CD4-positive, alpha-beta T cell treated with Interleukin-6 at 100 ng/mL for 8 hours (primary cell): ENCODE measurements at places on chromosomes 5 and 9.

GRCh38 chr9:126327006-126327713, 531 bp downstream of the MVB12B start:
- no peak for DNase-seq

DNA sequence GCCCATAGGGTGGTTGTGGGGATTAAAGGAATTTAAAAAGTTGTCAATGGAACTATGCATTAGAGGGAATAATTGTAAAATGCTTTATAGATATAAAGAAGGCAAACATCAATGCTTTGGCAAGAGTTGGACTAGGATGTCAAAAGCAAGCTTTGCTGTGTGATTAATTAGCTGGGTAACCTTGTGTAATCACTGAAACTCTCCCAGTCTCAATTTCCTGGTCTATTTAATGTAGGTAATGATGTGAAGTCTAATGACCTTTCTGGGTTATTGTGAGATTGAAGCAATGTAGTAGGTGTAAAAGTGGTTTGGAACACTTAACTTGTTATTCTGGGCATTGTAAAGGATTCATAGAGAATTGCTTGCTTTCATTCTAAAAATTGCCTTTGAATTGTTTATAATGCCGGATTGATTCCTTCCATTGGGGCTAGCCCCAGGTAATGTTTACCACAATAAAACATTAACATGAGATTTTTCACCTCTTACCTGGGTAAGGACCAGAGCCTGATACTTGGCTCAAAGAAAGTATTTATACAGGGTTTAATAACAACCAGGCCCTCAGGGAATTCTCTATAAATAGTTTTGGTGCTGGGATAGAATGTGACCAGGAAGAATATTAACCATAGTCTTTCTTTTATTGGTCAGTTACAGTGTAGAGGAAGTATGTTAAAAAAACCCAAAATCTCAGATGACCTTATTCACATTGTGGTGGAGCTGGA, 30.0 kb upstream of the CLINT1 start:
- no peak for DNase-seq

- DNase-seq = no peak
Observed at GRCh38 chr5:157554179-157555036, 21.2 kb downstream of the ADAM19 start.

DNA sequence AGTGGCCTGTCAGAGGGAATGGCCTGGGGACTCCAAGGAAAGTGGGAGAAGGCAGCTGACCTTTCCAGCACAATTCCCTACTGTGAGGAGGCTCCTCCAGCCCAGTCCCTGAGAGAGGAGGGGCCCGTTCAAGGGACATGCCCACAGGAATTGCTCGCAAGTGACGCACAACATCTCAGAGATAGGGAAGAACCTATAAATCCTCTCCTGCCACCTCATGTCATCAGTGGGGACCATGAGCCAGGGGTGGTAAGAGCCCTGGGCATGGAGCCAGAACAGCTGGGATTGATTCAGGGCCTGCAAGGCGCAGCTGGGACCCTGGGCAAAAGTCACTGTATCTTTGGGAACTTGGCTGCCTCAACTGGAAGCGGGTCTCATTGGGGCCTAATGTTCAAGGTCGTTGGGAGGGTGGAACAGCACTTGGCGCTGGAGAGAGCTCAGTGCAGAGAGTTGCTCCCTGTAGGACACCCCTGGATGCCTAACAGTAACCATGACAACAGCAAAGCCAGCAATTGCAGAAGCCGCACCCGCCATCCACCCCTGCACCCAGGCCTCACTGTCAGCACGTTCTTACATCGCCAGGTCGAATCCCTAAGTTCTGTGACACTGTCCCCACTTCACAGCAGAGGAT, 41.3 kb upstream of the ORM1 start:
- no peak for DNase-seq

- no peak for DNase-seq
Observed at GRCh38 chr9:72931437-72931836, 21.4 kb downstream of the ALDH1A1 start.

GRCh38 chr5:73940026-73940425, 314.0 kb downstream of the ARHGEF28 start:
- no peak for DNase-seq

DNA sequence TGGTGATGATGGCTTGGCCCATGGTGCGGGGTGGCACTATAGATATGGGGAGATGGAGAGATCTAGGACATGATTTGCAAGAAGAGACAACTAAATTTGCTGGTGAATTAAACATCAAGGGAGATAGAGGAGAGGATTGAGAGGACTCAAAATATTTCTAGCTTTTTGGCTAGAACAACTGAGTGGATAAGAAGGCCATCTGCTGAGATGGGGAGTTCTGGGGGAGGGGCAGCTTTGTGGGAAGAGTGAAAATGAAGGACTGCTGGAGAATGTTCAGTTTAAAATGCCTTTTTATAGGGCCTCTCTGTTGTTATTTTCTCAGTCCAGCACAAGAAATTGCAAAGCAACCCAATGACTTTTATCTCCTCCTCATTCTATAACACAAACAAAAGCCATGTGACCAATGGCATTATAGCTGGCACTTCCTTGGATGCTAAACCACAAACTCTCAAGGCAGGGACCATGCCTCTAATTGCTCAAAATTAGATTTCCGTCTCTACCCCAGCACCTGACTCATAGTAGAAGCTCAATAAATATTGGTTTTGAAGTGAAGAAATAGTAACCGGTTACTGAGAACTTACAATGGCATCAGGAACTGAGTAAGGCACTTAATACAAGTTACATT, 29.8 kb downstream of the JAKMIP2 start:
- no peak for DNase-seq

DNA sequence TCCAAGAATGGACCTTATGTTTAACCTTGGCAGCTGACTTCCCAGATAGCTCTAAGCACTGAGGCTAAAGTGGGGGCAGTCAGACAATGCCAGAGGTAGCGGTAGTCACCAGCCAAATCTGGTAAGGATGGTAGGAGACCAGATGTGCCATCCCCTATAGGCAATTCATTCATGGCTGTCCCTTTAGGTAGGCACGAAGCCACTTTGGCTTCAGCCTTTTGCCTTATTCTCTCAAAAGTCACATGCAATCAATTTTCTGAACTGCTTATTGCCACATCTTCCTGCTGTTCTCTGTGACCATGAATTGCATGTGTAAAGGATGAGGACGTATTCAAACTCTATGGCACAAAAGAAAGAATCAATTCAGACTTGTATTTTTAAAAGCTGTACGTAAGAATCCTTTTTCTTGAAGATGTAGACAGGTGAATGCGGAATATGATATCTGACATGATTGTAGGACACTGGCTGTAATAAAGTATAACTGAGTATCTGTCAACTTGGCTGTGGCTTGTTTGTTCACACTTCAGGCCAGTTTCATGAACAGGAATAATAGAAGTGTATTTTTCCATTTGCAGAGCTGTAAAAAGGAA, 611.7 kb downstream of the NR2F1-AS1 start:
- DNase-seq = no peak

GRCh38 chr9:127388856-127389238, 8.1 kb upstream of the SLC2A8 start:
- no peak for DNase-seq

- DNase-seq = no peak
Observed at GRCh38 chr5:98205691-98206461, 567.6 kb upstream of the RGMB start.

DNA sequence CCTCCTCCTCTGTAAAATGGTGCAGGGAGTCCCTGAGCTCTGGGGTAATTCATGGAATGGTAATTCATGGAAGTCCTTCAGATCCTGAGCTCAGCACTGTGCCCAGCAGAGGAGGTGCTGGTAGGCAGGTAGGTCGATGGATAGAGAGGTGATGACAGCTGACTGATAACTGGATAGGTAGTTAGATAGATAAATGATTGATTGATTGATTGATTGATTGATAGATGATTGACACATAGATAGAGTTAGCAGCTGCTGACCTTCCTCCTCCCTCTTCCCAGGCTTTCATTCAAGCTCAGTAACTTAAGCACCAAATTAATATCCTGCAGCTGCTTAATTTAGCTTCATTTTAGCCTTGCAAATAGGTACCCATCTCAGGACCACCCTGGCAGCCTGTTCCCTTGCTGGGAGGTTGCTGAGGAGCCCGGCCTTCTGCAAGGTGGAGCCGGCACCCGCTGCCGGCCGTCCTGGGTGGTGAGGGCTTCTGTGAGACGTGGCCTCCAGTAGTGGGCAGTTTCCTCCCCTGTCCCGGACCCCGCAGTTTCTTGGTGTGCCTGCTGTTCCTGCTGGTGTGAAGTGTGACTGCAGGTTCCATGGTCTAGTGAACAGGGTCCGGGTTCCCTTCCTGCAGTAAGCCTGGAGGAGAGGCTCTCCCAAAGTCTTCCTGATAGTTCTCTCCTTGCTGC, 13.4 kb downstream of the OLFM1 start:
- no peak for DNase-seq

- no peak for DNase-seq
Observed at GRCh38 chr5:90135779-90136378, 273.7 kb downstream of the CETN3 start.

GRCh38 chr9:133959966-133960567, 32.1 kb downstream of the VAV2 start:
- DNase-seq = no peak

DNA sequence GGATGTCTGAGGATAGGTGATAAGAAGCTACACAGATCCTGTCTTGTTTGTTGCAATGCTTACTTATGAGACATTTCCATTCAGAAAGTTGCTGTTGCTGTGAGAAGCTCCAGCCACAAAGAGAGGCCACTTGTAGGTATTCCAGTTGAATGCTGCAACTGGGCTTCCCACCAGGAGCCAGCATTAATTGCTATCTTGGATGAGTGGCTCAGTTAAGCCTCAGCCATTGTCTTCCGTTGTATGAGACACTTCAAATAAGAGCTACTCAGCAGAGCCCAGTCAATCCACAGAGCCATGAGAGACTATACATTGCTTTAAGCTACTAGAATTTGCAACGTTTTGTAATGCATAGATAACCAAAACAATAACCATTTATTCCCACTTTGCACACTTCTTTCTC, 104.3 kb upstream of the ARRDC3 start:
- DNase-seq = no peak

- no peak for DNase-seq
Observed at GRCh38 chr5:95841914-95842812, 19.6 kb upstream of the GLRX start.

DNA sequence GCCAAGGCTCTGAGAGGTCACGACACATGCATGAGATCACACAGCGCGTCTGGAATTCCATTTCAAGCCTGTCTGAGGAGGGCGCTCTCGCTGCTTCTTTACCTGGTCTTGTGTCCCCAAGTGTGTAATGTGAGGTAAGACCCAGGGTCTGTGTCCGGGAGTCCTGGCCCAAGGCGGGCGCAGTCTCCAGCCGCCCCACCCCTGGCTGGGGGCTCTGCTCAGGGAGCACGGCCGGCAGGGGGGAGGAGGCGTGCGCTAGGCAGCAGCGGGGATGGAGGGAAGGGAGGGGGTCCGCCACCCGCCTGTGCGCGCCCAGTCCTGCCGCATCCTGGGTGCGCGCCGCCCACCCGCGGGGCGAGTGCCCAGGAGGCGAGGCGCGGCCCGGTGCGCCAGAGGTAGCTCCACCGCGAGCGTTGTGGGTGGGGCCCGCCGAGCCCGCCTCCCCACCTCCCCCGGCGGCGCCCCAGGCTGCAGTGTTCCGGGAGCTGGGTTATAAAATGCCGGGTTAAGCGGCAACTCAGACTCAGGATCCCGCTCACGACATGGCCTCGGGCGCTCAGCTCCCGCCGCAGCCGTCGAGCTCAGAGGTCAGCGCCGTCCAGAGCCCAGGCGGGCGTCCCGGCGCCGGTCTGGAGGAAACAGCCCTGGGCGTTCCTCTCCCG, at the start of gene CCNI2:
TSS of gene CCNI2 (plus strand) at position 473 of the 662 bp plus-strand sequence. CDS start at position 543, 70 bp downstream.
- peak; percentile 67 for DNase-seq

- no peak for DNase-seq
Observed at GRCh38 chr5:2801577-2802525, 50.4 kb upstream of the IRX2 start.

GRCh38 chr5:172849606-172850453, 15.8 kb downstream of the ERGIC1 start:
- DNase-seq = no peak

- peak; percentile 33 for DNase-seq
Observed at GRCh38 chr5:75051217-75051751, 1.1 kb downstream of the GCNT4 start.

GRCh38 chr9:131834721-131835120, 94.8 kb upstream of the RAPGEF1 start:
- DNase-seq = no peak

GRCh38 chr5:38467353-38468040, 88.9 kb downstream of the LIFR start:
- no peak for DNase-seq

GRCh38 chr5:88702332-88702731, 180.7 kb downstream of the MEF2C start:
- DNase-seq = no peak

- DNase-seq = no peak
Observed at GRCh38 chr5:469752-470483, 26.9 kb downstream of the EXOC3 start.

DNA sequence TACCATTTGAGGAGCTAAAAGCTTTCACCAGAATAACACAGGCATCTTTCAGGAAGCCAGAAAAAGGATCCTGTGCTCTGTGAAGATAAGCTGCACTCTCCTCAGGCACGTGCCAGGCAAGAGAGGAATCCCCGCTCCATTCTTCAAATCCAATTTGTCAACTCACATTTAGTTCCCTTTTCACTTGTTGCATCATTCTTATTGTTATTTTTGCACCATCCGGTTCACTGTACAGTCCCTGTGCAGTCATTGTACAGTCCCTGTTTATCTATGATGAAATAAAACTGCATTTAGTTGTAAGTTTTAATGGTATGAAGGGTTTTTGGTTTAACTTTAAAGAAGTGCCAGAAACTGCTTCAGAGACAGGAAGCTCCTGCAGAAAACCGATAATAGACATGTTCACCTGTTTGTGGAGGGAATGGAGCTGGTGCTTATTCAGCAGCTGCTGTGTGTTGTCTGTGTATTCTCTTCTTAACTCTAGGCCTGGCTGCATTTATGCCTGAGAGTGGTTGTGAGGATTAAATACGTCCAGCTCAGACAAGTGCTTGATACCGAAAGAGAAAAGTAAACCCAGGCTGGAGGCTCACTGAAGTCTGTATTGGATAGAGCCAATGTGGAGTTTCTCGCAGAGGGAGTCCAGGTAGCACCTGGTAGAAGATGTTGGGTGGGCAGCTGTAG, 22.4 kb downstream of the IFNW1 start:
- no peak for DNase-seq

DNA sequence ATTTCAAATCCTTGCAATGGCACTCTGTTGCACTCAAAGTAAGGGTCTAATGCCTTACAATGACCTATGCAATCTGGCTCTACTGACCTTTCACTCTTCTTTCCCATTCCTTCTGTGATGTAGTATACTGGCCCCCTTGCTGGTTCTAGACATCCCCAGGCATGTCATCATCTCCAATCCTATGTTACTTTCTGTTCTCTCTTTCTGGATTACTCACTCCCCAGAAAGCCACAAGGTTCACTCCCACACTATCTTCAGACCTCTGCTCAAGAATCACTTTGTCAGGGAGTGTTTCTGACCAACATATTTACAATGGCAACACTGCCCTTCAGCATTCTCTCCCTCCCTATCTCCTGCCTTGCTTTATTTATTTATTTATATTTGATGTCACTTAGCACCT, 802.2 kb upstream of the WWC1 start:
- no peak for DNase-seq

- no peak for DNase-seq
Observed at GRCh38 chr5:56247592-56247991, 14.5 kb upstream of the ANKRD55 start.

- no peak for DNase-seq
Observed at GRCh38 chr9:134179595-134179917, 15.2 kb upstream of the RNU6ATAC start.

- no peak for DNase-seq
Observed at GRCh38 chr9:125794708-125795107, 47.5 kb downstream of the PBX3 start.
